ENCODE measurements at places on chromosomes 2 and 18.

- no peak for DNase-seq
These were observed 79.2 kb downstream of the PTPRM start for GRCh38 chr18:7646174-7646886.

DNA sequence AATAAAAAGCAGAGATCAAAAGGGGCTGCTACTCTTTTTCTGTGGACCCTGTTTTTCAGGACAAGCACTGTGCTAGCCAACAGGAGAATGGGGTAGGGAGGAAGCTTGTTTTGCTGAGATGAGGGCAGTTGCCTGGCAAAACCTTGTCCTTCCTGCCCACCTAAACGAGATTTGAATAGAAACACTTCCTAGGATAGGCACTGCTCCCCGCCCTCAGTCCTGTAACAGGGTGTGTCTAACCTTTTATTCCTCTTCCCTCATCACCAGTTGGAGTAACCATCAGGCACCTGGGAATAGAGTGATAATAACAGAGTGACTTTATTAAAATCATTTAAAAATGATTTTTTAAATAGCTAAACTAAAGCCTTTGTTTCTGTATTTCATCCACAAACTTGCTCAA is 368.8 kb downstream of the LNPK start:
- DNase-seq = no peak

DNA sequence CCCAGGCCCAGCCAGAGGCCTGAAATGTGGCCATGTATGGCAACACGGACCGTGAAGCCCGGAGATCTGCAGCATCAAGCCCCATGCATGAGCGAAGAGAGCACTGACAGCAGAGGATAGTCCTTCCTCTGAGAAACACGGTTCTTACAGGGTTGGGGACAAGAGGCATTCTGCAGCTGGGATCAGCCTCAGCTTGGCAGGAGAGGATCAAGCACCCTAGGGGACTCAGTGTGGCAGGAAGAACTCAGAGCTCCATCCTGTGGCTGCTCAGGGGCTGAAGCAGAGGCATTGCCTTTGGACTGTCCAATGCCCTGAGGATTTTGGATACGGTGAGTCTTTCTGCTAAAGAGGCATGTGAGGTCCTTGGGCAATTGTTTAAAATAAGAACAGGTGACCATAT is 368.7 kb downstream of the ZNF516 start:
- DNase-seq = no peak

- no peak for DNase-seq
These were observed 816 bp downstream of the CDH2 start for GRCh38 chr18:28175930-28176697.

GRCh38 chr2:231627384-231628120 is 34.9 kb downstream of the TEX44 start:
- no peak for DNase-seq

DNA sequence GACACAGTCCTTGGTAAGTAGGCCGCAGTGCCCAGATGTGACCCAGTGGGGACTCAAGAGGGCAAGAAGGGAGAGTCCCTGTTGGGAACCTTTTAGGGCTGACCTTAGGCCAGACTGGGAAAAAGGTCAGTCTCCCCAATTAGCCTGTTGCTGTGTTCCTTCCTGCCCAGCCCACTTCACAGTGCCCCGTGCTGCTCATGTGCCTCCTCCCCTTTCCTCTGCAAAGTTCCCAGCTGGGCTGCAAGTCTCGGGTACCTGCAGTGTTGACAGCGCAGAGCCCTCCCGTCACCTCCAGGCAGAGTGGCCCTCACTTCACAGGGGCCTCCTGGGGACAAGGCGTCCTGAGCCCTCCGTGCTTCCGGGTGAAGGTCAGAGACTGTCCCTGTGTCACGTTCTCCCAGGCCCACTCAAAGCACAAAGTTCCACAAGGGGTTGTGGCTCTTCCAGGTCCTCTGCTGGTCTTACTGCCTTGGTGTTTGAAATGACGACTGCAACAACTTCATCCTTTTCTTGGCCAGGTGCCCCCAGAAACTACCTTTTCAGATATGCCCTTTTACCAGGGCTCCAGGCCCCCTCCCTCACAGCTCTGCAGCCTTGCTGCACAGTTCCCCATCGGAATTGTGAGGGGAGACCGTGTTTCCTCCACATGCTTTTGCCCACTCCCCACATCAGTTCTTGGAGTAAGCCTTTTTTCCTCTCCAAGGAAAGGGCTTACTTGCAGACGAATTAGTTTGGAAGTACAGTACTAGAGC is 225.8 kb downstream of the ALPK2 start:
- DNase-seq = no peak

- DNase-seq = no peak
These were observed 443.3 kb downstream of the SOCS6 start for GRCh38 chr18:70732188-70732587.

- no peak for DNase-seq
These were observed 157.6 kb downstream of the FAM210A start for GRCh38 chr18:13568443-13569392.

- no peak for DNase-seq
These were observed 136.1 kb downstream of the GCA start for GRCh38 chr2:162480067-162480466.

DNA sequence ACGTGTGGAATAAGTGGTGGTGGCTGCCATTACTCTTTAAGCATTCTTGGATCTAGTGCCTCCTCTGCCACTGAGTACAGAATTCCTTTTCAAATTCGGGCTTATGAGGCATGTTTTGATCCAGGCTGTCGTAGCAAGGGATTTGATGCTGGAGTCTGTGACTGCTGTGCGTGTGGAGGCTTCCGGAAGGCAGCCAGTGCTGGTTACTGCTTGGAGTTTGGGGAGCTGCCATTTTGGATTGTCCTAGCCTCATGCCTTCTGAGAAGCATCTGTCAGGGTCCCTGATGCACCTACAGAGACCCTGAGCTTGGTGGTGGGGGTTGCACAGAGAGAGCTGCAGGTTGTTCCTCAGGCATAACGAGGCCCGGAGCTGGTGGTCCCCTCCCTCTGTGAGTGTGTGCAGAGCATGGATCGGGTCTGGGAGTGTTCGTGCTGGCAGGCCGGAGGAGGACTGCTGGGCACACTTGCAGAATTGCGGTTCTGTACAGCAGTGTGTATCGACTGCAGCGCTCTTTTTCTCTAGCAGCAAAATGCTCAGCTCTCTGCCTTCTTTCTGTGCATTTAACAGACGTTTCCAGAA is 7.7 kb downstream of the HPCAL1 start:
- no peak for DNase-seq

- no peak for DNase-seq
These were observed 9.4 kb downstream of the ZNF24 start for GRCh38 chr18:35334821-35335220.

DNA sequence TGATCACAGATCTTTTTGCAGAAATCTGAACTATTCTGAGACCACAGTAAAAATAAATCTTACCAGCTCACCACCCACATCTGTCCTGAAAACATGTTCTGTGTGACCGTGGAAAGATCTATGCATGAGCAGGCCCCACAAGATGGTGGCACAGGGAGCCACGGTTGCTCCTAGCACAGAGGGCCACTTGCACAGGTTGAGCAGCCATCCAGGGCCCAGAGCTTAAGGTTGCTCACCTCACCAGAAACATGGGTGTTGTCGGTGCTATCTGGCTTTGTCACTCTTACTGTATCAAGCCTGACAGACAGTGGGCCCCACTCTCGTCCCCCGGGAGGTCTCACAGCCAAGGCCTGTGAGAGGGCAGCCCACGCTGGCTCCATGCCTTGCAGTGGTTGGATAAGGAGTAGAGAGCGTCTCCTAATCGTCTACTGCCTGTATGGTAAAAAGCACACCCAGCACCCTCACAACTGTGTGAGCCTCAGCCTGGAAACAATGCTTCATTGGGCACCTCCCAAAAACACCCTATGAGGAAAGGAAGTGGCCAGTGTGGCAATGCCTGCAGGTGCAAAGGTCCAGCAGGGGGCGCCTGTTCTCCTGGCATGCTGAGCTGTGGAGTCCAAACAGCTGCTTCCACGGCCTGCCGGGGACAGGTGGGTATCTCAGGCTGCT is 19.6 kb downstream of the TUBB6 start:
- peak; percentile 47 for DNase-seq

DNA sequence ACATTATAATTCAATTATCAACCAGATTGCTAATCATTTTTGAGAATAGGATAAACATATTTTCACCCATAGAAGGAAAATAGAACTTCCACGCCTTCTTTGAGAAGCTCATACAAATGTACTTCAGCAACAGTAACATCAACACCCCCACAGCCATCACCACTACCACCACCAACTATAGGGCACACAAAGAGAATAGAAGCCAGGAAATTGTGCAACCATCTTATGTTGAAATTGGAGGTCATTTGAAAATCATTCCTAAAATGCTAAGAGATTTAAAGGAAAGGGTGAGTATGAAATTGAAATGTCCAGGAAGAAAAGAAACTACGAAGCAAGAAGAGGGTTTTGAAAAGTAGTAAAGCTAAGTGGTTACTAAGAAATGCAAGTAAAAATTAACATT is 563.4 kb downstream of the ZNF804A start:
- no peak for DNase-seq

- no peak for DNase-seq
These were observed 877.6 kb downstream of the SLC4A3 start for GRCh38 chr2:220504938-220505503.

DNA sequence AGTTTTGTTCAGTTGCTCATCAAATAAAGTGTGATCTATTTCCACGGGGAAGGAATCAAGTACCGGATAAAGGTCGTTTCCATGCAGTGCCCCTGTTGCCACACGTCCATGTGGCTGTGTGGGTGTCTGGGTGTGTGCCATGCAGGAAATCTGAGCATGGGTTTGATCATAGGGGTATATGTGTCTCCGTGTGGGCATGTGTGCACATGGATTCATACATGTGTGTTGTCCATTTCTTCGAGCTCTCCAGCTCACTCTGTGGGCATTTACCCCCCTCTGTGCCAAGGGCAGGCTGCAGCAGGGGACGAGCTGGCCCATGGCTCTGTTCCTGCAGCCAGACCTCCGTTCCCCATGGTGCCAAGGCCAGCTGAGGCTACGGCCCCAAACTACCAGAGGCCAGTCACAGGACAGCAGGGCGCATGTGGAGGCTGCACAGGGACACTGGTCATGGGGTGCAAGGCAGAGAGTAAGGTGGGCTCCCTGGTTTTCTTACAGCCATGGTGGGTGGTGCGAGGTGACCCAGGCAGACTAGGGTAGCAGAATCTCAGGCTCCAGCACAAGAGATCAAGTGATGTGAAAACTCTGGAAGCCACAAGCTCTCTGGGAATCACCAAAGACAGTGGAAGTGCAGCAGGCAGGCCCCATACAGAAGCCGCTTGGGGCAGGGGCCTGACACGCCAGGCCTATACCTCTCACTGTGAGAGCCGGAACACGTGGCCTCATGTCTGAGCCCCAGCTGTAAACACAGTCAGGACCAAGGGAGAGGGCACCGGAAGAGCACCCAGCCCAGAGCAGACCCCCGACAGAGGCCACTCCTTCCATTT is 66.4 kb upstream of the RAB6C start:
- DNase-seq = no peak

DNA sequence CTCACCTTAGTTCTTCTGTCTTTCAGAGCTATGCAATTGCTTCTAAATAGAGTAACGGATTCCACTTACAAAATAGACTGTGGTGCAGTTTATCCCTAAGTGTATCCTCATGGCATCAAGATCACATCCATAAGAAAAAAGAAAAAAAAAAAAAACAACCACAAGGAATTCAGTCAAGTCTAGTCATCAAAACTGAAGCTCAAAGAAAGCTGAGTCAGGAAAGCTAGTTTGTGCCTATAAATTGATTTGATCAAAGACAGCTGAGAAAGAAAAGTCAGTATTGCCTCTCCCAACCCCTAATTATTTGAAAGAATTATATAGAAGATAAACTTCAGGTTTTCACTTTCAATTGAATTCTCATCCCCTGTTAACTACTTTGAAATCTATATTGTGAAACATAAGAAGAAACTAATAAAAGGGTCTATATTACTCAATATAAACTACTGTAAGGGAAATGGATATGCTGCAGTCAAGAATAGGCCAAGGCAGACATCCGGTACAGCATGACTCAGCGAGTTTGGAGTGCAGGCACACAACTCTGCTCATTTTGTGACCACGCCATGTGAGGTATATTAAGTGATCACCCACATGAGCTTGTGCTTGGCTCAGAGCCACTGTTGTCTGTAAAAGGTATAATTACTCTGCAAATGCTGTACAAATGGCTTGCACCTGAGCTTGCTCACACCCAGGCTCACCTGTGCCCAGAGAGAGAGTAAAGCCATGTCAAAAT is 568.1 kb upstream of the CRIM1 start:
- no peak for DNase-seq

- no peak for DNase-seq
These were observed 138.7 kb upstream of the AQP4 start for GRCh38 chr18:27004056-27004829.

DNA sequence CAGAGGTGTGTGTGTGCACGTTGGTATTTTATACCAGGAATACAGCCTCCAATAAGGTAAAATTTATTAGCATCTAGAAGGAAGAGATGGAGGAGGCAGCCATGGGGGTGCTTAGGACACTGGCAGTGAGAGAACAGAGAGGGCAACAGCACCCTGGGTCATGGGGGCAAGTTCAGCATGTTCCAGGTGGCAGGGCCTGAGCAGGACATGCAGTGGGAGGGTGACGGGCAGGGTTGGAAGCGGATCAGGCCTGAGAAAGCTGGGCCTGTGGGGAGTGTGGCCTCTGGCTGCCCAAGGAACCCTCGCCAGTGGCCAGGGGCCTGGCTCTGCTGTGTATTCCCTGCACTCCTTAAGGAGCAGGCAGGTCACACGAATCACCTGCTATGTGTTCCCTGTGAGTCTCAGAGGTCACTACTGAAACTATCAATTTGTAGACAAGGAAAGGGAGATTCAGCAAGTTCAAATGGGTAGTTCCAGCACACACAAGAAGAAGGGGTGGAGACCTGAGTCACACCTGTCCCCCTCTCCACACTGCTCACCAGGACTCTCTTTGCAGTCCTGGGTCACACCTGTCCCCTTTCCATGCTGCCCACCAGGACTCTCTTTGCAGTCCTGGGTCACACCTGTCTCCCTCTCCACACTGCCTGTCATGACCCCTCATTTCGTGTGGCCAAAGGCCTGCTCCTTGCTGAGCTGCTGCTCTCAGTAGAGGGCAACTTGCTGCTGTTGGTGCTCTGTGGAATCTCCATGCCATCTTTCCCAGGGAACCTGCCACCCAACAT is 463.9 kb upstream of the HS6ST1 start:
- DNase-seq = no peak

GRCh38 chr2:43406651-43407279 is 180.4 kb upstream of the ZFP36L2 start:
- DNase-seq = no peak

GRCh38 chr2:14717131-14717530 is 84.6 kb downstream of the LRATD1 start:
- DNase-seq = no peak

- no peak for DNase-seq
These were observed 339.9 kb upstream of the PKDCC start for GRCh38 chr2:41707790-41708451.

GRCh38 chr2:59041139-59041538 is 800.0 kb upstream of the FANCL start:
- no peak for DNase-seq

- no peak for DNase-seq
These were observed 23.8 kb downstream of the AAK1 start for GRCh38 chr2:69619725-69620124.

- no peak for DNase-seq
These were observed 14.8 kb upstream of the SRBD1 start for GRCh38 chr2:45625824-45626223.
